ENCODE measurements at places on chromosomes 2 and 18. TPM values are rescaled to one million over a fixed set of nuclear protein-coding genes. Genes with fewer than 3 reads are reported as not detected.

Gene UGT1A5
- not detected for total RNA-seq

Gene INSIG2
- total RNA-seq, result 21.5 TPM

Gene CHPF
- 24.1 TPM for total RNA-seq

GRCh38 chr2:218897394-218898108 lies 16.9 kb downstream of the WNT10A start:
- DNase-seq, result no peak

DNA sequence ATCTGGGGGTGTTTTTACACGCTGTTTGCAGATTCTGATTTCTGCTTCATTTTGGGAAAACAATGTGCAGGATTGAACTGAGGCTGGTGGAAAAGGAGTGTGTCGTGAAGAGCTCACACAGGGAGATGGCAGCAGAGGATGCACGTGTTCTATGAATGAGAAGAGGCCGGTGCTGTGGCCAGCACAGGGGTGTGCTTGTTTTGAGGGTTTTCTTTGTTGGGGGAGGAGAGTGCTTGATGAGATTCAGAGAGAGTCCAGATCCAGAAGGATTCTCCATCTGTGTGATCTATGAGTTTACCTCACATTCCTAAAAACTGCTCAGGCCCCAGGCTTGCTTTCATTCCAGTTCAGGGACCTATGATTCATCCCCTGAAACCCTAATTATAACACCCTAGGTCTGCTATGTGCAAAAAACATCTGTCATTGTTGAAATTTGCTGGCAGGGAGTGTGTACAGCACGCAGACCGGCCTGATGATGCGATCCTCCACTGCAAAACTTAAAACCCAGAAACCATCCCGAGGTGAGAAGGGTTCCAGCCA lies 12.1 kb downstream of the TGFA start:
- no peak for DNase-seq
